Naive thymus-derived CD8-positive, alpha-beta T cell (primary cell): ENCODE measurements at places on chromosomes 5 and 9.

DNA sequence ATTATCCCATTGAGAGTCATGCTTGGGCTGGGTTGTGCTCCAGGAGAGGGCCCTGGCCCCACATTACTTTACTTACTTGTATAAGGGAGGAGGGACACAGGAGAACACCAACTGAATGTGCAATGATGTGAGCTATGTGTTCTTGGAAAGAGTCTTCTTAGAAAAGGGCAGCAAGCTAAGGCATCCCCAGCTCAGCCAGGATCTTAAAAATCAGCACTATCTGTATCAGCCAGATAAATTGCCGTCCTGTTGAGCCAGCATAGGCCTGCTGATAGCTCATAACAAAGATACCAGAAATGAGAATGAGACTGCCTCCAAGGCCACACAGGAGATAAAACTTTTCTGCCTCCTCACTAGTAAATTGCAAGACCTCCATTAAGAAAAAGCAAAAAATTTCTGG lies 357.5 kb downstream of the CAAP1 start:
- no peak for DNase-seq

DNA sequence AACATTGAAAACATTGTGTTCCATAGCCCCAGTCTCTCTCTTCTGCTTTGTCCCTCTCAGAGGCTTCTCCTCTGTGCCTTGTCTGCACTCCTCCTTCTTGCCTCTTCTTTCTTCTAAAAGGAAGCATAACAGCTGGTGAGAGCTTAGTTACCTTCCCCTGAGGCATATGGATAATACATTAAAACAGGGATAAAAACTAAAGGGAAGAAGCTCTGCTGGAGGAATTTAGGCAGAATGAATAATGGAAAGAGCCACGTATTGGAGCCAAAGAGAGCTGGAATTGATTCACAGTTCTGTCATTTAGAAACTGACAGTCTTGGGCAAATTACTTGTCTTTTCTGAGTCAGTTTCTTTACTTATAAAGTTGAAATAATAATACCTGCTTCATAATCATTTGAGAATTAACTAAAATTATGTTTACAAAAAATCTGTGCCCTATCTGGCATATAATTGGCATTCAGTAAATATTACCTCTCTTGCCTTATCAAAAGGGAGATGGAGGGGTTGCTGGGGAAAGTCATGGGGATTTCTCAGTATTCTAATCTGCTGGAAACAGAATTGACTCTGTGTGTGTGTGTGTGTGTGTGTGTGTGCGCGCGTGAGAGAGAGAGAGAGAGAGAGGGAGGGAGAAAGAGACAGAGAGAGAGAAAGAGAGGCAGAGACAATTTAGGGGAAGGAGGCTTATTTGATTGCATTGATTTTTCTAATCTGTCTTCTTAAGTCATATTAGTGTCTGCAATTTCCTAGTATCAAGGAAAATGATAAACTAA lies 20.2 kb downstream of the ZNF474 start:
- DNase-seq, result no peak

- DNase-seq, result no peak
These were observed 32.1 kb downstream of the GRAMD2B start for GRCh38 chr5:126455264-126455663.

- DNase-seq, result no peak
These were observed 109.2 kb downstream of the PSAT1 start for GRCh38 chr9:78406146-78406545.

- no peak for DNase-seq
These were observed 23.1 kb downstream of the ADRB2 start for GRCh38 chr5:148849461-148849860.
